ENCODE measurements at places on chromosomes 1 and 21.

- DNase-seq = no peak
Measured at GRCh38 chr21:16309250-16309971, 579.6 kb downstream of the USP25 start.

GRCh38 chr1:201226859-201227488 is 36.4 kb downstream of the IGFN1 start:
- no peak for DNase-seq

- no peak for DNase-seq
Measured at GRCh38 chr1:81585371-81585770, 215.4 kb upstream of the ADGRL2 start.

GRCh38 chr1:73040811-73041210 is 758.5 kb upstream of the NEGR1 start:
- DNase-seq = no peak

DNA sequence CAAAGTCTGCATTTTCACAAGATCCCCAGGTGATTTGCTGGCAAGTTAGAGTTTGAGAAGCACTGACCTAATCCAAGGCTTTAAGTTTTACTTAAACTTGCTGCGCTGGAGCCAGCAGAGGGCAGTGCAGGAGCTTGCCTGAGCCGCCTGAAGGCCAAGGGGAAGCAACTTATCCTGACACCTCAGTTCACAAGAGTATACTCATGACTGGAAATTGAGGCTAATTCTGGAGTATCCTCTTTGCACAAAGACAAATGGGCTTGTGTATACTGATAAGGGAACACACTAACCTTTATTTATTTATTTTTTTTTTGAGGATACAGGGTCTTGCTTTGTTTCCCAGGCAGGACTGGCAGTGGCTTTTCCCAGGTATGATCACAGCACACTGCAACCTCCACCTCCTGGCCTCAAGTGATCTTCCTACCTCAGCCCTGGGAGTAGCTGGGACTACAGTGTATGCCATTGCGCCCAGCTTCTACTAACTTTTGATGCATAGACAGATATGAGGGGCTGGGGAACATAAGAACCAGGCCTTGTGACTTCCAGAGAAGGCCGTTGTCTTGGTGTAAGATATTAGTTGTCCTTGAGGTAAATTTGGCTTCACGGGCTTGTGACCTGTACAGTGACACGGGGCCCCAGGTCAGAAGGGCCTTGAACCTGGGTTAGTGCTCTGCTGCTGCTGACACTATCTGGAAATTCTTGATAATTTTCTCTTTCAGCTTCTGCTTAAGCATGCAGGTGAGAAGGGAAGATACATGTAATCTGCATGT is 29.0 kb upstream of the SLAMF1 start:
- DNase-seq = peak; percentile 16

GRCh38 chr21:28719723-28720122 is 273.0 kb downstream of the LTN1 start:
- DNase-seq = no peak

- DNase-seq = no peak
Measured at GRCh38 chr1:37430103-37430985, 44.0 kb upstream of the ZC3H12A start.

DNA sequence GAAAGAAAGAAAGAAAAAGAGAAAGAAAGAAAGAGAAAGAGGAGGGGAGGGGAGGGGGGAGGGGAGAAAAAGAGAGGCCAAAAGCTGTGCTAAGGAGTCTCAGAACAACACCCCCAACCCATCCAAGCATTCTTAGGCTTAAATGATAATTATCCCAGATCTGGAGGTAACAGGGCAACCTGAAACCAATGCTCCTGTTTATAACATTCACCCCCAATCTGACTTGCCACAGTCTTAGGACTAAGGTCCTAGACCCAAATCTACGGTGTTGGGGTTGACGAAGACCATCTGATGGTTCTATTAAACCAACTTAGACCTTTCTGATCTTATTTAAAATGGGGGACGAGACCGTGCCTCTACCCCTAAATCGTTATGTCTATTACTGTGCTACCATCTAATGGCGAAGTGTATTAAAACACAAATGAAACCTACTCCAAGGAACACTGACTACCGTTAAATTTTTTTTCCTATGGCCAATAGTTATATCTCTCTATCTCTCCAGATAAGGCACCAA is 119.3 kb upstream of the CDC42BPA start:
- peak; percentile 45 for DNase-seq

DNA sequence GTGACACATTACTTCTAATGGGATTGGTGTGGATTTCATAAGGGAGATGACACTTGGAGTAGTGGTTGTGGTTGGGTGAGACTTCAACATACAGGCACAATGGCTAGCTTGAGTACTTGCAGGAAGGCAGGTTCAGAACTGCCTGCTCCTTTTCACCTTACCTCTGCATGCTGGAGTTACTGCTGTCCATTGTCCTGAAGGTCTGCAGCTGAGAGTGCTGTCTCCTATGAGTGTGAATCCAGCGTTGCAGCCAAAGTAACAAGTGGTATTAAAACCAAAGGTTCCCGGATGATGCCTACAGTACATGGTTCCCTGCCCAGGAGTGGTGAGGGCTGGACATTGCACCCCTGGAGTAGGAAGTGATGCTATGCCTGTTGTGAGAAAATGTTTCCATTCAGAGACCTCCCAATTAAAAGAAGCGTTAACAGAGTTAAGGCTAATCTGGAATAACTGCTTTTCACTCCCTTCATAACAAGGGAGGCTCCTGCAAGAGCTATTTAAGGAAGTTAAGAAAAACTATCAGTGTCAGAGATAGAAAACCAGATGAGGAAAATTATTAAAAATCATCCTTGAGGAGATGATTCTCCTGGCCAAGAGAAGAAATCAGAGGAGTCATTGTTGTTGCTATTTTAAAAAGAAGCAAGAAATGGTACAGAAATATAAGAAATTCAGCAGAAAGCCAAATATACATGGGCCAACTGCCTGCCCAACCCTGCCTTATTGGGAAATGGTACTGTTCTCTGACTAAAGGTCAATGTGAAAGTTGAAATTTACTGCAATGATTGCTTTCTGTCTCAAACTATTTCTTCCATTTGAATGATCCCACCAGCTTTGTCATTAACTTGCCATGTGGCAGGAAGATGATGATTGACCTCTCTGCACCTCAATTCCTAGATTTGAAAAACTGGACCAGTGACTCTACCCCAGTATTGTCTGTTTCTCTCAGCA is 9.8 kb upstream of the F5 start:
- no peak for DNase-seq

GRCh38 chr1:108871050-108871724 is 5.6 kb upstream of the GPSM2 start:
- no peak for DNase-seq

GRCh38 chr1:109474697-109475096 is 8.4 kb downstream of the SYPL2 start:
- no peak for DNase-seq

DNA sequence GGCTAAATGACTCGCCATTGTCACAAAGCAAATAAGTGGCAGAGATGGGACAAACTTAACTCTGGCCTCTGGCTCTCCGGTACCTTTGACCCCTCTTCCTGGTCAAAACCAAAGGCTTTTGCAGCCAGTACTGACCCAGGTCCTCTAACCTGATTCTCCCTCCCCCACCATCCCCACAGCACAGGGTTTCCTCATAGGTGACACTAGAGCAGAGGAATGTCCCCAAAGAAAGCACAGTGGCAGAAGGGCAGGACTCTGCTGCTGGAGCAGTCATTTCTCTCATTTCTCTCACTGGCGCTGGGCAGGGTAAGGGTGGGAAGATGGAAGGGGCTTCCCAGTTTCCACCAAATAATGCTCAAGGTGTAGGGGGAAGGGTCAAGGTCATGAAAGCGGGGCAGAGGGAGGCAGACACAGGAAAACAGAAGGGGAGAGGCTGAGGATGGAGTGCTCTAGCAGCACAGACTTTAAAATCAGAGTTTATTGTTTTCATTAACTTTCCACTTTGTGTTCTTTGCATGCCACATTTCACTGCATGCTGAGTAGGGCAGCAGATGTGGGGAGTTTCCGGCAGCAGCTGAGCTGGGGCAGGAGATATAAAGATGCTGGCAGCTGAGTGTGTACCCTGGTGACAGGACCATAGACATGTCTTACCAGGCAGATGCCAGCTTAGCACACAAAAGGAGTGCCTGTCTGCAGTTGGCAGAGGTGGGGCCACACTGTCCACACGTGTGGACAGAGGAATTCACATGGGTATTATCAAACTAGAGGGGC is 80.5 kb downstream of the FAM78B start:
- DNase-seq = no peak

DNA sequence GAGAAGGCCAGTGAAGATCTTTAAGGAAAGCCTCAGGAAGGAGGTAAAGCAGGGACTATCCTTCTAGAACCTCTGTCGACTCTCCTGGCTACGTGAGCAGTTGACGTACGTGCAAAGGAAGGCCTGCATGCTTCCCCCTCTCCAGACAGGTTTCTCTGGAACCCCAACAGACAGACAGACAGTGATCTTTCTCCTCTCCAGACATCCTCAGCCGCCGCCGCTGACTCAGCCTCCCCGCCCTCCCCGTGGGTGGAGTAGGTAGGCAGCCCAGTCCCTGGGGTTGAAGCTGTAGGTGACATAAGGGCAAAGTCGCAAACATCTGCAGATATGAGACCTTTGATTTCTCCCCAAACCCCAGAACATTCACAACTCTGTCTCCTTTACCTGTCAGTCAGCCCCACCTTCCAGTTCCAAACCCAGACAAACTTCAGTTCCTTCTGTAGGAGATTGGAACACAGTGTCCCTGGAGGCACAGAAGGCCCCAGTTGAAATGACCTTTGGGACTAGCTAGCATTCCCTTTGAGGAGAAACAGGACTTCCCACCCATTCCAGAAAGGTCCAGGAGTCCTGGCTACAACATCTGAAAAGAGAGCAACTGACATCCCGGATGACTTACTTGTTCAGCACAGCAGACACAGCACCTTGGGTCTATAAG is 146.0 kb upstream of the JUN start:
- DNase-seq = no peak

GRCh38 chr1:31445951-31446350 is 32.9 kb downstream of the SERINC2 start:
- no peak for DNase-seq

DNA sequence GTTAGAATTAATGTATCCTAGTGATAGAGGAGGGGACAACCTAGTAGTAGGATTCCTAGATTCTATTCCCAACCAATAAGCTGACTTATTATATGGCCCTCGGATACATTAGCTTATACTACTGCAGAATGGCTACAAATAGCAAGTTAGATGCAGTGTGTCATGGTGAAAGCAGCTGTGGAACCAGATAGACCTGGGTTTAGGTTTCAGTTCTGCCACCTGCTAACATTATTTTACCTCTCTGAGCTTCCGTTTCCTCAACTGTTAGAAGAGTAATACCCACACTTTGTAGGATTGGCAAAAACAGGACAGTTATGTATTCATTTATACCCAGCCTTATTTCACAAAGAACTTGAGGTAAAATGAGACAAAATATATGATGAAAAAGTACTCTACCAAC is 21.6 kb upstream of the MAGOH start:
- no peak for DNase-seq

DNA sequence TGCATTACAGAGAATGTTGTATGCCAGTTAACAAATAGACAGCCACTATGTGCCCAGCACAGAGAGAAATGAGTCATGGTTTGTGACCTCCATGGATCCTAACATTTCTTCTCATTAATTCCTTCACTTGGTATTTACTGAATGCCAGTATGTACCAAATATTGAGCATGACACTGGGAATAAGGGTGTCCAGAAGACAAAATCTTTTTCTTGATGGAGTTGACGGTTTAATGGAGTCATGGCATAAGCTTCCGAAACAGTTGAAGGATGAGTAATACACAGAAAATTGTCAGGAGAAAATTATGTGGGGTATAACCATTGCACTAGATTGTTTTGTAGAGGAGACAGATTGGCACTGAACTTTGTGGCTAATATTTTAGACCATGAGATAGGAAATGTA is 36.9 kb downstream of the PTGFR start:
- no peak for DNase-seq

GRCh38 chr1:192762265-192762664 is 46.6 kb upstream of the RGS2 start:
- no peak for DNase-seq

GRCh38 chr1:107460035-107460434 is 319.2 kb downstream of the NTNG1 start:
- DNase-seq = no peak

GRCh38 chr1:239283216-239283615 is 103.2 kb upstream of the CHRM3 start:
- no peak for DNase-seq

DNA sequence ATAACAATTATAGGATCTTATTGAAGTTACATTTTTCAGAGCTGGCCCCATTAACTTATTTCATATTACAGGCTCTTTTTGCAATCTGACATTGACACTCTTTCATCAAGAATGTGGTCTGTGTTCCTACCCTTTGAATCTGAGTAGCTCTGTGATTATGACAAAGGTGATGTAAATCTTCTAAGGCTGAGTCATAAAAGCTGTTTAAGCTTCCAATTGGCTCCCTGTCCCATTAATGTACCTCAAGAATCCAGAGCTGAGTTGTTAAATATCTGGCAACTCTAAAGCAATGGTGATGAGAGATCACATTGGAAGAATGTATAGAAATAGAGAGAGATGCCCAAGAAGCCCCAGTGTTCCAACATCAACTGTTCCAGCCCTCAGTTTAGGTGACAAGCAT is 178.5 kb upstream of the DEPDC1 start:
- no peak for DNase-seq

- DNase-seq = no peak
Measured at GRCh38 chr1:224175617-224176016, 7.4 kb upstream of the DEGS1 start.

- no peak for DNase-seq
Measured at GRCh38 chr1:61852670-61853015, 110.4 kb downstream of the PATJ start.

DNA sequence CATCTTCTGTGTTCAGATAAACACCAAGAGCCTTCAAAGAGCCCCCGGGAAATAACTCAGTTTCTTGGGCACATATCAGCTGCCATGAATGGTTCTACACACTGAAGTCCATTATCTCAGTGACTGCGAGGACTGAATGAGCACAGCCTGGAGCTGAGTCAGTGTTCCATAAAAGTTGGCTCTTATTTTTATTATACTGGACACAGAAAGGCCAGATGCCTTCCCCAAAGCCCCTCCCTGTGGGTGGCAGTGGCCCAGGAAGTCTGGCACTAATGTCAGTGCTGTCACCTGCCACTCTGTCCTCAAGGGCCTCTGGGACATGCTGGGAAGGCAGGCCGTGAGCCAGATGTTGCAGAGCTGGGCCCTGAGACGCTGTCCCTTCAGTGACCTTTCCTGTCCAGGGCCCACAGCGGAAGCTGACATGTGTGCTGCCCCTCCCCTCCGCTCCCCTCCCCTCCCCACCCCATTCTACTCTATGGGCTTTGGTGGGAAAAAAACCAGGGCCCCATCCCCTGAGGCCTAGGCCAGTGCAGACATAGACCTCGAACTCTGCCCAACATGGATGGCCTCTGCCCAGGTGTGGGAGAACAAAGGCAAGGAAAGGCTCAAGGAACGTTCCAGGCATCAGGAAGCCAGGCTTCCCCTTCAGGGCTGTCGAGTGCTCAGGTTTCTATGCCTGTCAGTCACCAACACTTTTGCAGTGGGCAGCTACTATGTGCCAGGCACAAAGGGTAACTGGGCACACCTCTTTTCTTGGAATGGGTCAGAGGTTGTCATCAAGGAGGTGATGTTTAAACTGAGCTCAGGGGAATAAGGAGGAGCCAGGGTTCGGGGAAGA is 22.4 kb upstream of the NPPB start:
- no peak for DNase-seq

- DNase-seq = no peak
Measured at GRCh38 chr1:2564006-2564814, 8.0 kb downstream of the TNFRSF14 start.

- peak; percentile 9 for DNase-seq
Measured at GRCh38 chr1:231039161-231040018, 664 bp downstream of the FAM89A start.

Measured in stromal cell of bone marrow (primary cell).